ENCODE measurements at places on chromosomes 12 and 14.
A peak's percentile ranks its signal among the peaks of the same experiment; 100 is the strongest.

DNA sequence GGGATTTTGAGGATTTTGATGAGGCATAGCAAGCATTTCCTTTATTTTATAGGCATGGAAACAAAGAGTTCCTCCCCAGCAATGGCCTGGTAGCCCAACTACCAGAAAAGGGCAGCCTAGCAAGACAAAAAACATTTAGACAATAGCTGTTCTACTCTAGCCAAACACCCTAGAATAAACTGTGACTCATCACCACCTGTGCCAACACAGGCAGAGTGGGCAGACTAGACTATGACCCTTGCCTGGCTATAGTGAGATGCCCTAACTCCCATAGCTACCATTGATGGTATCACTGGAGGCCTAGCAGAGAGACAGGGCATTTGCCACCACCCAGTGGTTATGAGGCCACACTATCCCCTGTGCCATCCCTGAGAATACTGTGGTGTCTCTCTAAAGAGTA, 15.5 kb upstream of the CCER1 start:
- DNase-seq = no peak

GRCh38 chr12:127677537-127678131, 589.3 kb upstream of the TMEM132C start:
- peak; percentile 55 for DNase-seq

- DNase-seq = no peak
These were observed 115.4 kb downstream of the KLHL28 start for GRCh38 chr14:44846232-44846824.

DNA sequence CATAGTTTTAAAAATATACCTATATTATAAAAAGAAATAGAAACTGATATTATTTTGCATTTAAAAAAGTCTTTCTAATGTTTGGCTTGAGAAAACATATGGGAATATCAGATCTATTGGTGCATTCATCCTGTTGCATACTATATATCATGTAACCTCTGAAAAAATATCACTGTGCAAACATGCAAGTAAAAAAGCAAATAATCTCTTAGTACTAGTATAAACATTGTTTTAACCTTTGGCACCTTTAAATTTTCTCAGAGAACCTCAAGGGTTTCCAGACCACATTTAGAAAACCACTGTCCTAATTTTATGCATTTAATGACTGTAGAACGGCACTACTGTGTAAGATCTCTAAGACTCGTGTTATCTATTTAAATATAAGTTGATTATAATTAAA, 416.8 kb downstream of the LRFN5 start:
- no peak for DNase-seq

- DNase-seq = no peak
These were observed 36.4 kb upstream of the ATXN2 start for GRCh38 chr12:111635524-111635923.
